Dermis blood vessel endothelial cell (primary cell): ENCODE measurements at places on chromosomes 6 and 20. TPM values are rescaled to one million over a fixed set of nuclear protein-coding genes. Genes with fewer than 3 reads are reported as not detected.

DNA sequence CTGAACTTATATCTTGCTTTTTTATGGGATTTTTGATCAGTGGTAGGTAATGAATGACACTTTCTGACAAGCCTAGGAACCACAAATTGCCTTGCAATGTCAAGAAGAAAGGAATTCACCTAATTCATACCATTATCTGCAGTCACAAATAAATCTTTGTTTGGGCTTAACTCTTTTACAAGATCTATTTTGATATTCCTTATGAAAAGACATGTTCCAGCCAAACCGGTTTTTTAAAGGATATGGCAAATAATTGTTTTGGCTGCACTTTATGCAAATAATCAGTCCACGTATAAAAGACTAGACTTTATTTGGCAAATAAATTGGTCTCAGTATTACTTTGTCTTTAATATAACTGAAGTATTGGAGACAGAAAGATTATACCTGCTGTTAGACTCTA is 771.7 kb upstream of the ADGRB3 start:
- no peak for DNase-seq

GRCh38 chr6:132021552-132022375 is 70.6 kb upstream of the CCN2 start:
- DNase-seq, result no peak

DNA sequence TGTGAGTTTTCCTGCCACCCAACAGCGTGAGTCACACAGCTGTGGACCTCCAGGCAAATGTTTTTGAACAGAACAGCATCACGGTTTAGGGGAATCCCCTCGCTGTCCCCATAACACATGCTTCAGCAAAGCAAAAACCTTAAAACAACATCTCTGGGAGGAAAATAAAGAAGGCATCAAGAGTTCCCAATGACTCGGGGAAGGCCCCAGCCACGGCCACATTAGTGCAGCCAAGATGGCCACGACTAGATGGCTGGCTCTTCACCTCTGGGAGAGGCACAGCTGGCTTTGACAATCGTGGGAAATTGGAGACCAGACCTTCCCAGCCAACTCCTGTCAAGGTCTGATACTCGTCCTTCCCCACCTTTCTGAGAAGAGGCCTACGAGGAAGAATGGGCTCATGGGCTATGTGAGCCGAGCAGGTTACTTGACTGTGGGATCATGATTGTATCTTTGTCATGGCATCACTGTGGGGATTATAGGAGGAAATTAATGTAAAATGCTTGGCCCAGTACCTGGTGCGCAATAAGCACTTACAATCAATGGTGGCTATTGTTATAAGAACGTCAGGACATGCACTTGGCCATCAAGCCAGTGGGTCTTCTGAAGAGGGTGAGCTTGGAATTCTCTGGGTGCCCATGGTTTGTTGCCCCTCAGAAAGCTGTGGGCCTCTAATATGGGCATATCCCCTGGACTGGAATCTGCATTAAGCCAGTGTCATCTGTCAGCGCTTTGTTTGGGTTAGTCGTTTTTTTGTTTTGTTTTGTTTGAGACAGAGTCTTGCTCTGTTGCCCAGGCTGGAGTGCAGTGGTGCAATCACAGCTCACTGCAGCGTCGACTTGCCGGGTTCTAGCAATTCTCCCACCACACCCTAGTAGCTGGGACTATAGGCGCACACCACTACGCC is 43.6 kb downstream of the FGD2 start:
- peak; percentile 63 for DNase-seq

- DNase-seq, result no peak
Measured at GRCh38 chr6:99993533-99994251, at the start of gene MCHR2. Gene MCHR2, minus strand, starts transcription at chr6:99994223. Its CDS starts 38,076 bp downstream, at chr6:99956147.

DNA sequence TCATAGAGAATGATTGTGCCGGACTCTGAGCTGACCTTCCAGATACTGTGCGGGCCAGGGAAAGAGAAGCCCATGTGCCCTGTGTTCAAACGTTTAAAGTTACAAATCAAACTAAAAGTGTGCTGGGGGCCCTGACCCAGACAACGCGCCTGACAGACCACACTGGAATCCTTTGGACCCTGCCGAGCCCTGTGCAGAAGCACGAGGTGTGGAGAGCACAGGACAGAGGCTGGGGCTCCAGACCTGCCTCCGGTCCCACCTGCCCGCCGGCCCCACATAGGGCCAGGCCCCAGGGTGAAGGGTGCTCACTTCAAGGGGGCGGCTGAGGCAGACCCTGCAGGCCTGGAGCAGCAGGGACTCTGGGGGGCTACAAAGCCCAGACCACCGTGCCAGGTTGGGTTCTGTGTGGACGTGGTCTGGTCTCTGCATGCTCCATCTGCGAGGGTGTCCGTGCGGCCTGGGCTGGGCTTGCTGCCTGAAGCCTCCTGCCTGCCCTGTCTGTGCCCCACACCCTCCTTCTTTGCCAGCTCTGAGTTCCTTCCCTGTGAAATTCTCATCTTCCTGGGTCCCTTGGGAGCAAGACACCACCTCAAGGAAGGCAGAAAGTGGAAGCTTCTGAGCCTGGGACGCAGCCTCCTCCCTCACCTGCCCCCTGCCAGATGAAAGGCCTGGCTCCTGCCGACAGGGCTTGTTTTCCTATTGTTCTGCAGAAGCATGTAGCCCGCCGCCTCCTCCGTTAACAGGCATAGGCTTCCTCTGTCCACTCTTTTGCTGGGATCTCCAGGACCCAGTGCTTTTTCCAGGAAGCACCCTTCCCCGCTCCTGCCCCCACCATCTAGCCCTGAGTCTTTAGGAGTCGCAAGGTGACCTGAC is 186.2 kb downstream of the ERMARD start:
- peak; percentile 29 for DNase-seq

- no peak for DNase-seq
Measured at GRCh38 chr20:1805816-1806215, 89.4 kb upstream of the SIRPA start.

DNA sequence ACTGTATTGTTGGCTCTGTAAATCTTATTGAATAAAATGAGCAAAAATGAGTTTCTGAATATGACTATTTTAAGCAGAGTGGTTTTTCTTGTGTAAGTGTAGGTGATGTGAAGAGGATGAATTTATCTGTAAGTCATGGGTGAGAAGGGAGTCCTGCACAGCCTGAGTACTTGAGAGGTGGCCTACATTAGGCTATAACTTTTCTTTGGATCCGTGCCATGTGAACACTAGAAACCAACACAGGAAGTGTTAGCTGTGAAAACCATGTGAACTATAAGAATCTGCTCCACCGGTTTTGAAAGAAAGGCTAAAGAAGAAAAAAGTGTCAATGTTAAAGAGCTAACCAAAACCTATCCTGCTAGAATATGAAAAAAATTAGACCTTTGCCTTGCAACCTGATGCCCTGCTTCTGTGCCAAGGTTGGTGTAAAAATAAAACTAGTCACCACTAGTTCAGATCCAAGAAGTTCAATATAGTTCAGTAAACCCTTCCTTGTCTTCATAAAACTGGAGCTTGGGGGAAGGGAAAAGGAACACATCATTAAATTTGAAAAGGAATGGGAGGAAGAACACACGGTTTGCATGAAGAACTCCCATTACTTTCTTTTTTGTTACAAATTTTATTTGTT is 21.3 kb downstream of the PLCB1 start:
- DNase-seq, result peak; percentile 63

- DNase-seq, result peak; percentile 87
Measured at GRCh38 chr6:152863618-152864326, 113.2 kb downstream of the VIP start.

DNA sequence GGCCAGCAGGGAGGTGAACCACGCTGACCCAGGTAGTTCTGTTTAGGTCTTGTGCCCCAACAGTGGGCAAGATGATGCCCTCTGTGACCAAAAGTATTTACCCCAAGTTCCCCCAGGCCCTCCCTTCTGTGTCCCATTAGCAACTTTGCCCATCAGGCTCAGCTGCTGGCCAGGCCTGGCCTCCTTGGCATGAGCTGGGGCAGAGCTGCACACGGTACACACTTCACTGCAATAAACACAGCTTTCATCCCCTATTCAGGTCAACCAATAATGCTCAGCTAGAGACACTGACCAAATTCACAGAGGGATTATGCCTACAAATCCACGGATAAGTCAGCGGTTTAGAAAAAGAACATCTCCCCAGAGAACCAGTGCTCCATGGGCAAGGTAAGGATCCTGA is 103.7 kb downstream of the SLC23A2 start:
- no peak for DNase-seq

The TMEM14A gene
- 20.4 and 22.9 TPM in 2 replicates for total RNA-seq

The DPPA5 gene
- not detected in 2 replicates for total RNA-seq

The RAD21L1 gene
- not detected in 2 replicates for total RNA-seq
